ENCODE measurements at places on chromosomes 16 and 17.
A peak's percentile ranks its signal among the peaks of the same experiment; 100 is the strongest.

DNA sequence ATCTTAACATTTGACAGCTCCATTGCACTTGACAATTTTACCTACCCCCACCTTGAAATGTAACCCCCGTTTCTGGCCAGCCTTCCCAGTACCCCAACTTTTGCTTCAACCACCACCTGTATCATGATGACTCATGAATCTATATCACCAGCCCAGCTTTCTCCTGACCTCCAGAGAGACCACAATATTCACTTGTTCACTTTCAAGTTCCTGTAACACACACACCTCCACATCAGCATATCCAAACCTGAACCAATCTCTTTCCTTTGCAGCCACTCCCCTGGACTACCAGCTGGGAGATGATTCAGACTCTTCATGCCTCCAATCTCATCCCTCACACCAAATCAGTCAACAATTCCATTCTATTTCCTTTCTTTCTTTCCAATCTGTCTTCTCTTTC lies 8.0 kb downstream of the SMG6 start:
- no peak for DNase-seq

- DNase-seq = peak; percentile 91
Measured at GRCh38 chr16:75148311-75149195, at the start of gene ZFP1. Gene ZFP1 (plus strand): TSS chr16:75148524. CDS start chr16:75152952, 4,428 bp downstream.

- DNase-seq = no peak
Measured at GRCh38 chr16:79257953-79258490, 342.5 kb downstream of the MAF start.

DNA sequence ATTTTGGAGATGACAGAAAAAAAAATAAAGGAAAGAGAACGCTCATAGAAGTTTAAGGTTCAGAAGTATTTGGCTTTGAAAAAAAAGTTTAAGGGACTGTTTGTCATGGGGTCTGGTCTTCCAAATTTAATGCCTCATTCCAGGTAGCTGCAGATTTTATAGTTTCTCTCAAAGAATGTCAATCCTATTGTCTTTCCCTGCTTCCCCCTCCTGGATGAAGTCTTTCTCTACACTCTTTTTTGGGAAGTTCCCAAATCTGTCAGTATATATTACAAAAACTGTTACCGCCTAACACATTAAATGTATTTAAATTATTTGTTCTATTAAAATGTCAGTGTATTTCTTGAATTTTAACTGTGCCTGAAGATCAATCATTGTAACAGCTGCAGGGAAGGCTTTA lies 457.5 kb downstream of the MAF start:
- DNase-seq = no peak

- DNase-seq = no peak
Measured at GRCh38 chr16:19894586-19894985, 9.9 kb upstream of the GPRC5B start.

DNA sequence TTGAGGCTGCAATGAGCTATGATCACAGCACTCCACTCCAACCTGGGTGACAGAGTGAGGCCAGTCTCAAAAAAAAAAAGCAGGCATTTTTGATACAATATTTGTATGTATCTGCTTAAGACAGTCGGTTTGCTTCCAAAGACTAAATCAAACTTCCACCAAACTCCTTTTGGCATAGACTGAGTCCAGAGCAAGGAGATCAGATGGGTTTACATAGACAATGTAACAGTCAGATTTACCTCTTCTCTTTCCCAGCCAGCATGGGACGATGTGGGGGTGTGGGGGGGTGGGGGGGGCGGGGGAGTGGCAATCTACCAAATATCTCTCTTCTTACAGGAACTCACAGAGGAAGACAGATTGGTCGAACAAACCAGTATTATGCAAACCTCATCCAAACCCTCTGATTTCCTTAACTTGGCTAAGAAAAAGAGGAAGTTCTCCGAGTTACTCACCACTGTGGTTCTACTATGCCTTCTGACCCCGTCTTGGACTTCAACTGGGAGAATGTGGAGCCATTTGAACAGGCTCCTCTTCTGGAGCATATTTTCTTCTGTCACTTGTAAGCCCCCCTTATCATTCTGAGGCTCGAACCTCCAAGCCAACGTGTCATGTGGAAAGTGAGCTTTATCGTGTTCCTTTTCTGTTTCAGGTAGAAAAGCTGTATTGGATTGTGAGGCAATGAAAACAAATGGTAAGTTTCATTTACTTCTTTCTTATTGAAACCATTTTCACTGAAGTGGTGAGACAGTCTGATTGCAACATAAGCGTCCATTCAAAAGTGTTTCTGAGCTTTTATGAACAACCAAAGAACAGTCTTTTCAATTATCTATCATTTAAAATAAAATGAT lies at the start of gene MILR1:
TSS of gene MILR1 (plus strand) at position 451 of the 848 bp plus-strand sequence. CDS start at position 505, 54 bp downstream.
- DNase-seq = no peak

All from activated T-helper 1 cell treated with anti-CD3 and anti-CD28 coated beads, Interleukin-2, amount 50 U/mL, for 16 hours (primary cell).